ENCODE measurements at places on chromosomes 2 and 18.

GRCh38 chr2:119713819-119714490, 35.0 kb downstream of the TMEM177 start:
- no peak for DNase-seq

DNA sequence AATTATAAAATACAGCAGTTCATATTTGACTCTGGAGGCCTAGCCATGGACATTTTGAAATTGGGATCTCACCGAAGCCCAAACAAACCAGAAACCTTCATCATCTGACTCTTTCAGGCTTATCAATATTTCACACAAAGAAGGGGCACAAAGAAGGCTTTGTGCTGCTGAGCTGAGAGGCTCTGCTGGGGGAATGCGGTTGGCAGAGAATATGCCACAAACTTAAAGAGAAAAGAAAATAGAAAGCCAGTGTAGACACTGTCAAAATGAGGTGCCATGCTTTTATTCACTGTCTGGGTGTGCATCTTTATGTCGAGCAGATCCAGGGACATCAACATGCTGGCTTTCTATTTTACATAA, 162.6 kb downstream of the QPCT start:
- no peak for DNase-seq

GRCh38 chr2:106882673-106883072, 3.3 kb downstream of the ST6GAL2 start:
- DNase-seq, result no peak

- DNase-seq, result no peak
Observed at GRCh38 chr2:74846481-74846880, 12.6 kb downstream of the HK2 start.

- no peak for DNase-seq
Observed at GRCh38 chr2:225124311-225125017, 82.2 kb upstream of the DOCK10 start.

DNA sequence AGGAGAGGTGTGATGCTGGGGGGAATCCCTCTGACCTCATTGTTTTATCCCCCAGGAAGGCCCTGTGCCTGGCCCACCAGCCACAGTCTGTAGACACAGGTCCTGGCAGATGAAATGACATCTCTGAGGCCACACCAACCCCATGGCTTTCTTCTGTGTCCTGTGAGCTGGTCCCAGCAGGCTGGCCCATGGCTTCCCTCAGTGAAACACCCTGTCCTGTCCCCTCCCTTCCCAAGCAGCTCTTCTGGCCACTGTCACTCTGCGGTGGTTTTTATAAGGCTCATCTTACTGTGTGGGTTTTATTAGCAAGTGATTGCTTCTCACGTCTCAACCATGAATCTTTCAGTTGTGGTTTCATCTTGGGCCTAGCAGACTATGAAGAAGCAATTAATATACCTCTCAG, 102.8 kb upstream of the STPG4 start:
- no peak for DNase-seq

- DNase-seq, result no peak
Observed at GRCh38 chr2:46029332-46029811, 267.8 kb upstream of the EPAS1 start.

DNA sequence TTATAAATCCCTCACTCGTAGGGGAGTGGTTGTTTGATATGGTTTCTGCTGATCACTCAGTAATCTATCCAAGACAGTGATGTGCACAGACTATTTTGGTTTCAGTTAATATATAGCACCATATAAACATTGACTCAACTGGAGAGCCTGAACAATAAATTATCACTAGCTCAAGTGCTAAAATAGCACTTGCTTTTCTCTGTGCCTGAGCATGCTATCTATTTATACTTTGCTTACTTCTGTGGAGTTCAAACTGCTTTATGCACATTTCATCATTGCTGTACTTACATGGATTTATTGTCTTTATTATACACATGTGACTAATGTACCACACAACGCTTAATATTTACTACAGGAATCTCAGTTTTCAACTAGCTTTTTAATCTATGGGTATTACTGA, 133.6 kb downstream of the BCL2 start:
- DNase-seq, result no peak

- DNase-seq, result no peak
Observed at GRCh38 chr2:73279852-73280251, 4.4 kb downstream of the FBXO41 start.

- DNase-seq, result no peak
Observed at GRCh38 chr2:51620796-51621195, 588.9 kb upstream of the NRXN1 start.

Measured in activated naive CD4-positive, alpha-beta T cell treated with Interleukin-2 at 50 U/mL for 16 hours (primary cell).